Thymus (tissue), 14 donors: ENCODE measurements at places on chromosomes 7 and 10. TPM values are rescaled to one million over a fixed set of nuclear protein-coding genes. Genes with fewer than 3 reads are reported as not detected.

The MLLT10 gene
- 27.9 TPM for total RNA-seq

The CDH23 gene
- total RNA-seq, result 9.1 TPM

The RET gene
- 0.33 TPM for total RNA-seq

The SFTPD gene
- total RNA-seq, result 0.47 TPM

- no peak for DNase-seq
These were observed 35.3 kb downstream of the SAMD8 start for GRCh38 chr10:75146780-75147179.
